Lung microvascular endothelial cell (primary cell): ENCODE measurements at places on chromosomes 6 and 20. TPM values are rescaled to one million over a fixed set of nuclear protein-coding genes. Genes with fewer than 3 reads are reported as not detected.

DNA sequence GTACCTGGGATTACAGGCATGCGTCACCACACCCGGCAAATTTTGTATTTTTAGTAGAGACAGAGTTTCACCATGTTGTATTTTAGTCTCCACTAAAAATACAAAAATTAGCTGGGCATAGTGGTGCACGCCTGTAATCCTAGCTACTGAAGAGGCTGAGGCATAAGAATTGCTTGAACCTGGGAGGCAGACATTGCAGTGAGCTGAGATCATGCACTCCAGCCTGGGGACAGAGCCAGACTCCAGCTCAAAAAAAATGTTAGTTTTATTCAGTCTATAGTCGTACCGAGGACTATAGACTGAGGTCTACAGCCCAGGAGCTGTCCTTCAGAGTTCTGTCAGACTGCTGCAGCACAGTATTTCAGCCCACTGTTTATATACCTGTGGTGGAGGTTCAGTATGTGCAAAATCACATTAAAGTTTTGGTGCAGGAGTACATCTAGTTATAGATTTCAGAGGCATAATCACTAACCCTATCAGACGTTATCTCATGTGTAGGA lies 3.6 kb upstream of the CASP8AP2 start:
- DNase-seq, result no peak

DNA sequence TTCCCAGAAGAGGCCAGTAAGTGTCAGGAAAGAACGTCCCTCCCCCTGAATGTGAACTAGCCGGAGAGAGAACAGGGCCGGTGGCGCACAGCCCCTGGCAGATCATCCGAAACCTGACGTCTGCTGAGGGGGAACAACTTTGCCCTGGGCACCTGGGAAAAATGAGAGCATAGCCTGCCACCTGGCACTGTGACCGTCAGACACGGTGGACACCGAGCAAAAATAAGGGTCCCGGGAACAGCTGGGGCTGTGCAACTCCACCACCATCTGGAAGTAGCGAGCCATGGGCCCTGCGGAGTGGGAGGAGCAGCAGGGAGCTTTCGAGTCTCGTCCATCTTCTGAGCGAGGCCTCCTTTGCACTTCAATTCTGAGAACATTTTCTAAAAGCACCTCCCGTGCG lies 110.8 kb downstream of the EDN3 start:
- no peak for DNase-seq

DNA sequence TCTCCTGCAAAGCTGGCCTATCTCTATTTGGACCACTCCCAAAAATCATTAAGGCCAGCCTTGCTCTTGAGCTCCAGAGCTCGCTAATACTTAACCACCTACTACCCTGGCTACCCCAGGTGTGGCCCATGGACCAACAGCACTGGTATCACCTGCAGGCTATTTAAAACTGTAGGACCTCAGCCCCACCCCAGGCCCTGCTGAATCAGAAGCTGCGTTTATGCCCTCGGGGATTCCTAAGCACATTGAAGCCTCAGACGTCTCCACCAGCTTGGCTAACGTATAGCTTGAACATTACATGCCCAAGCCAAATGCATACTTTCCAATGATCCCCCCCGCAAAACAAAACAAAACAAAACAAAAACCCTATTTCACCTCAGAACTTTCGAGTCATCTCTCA lies 19.7 kb upstream of the SPAG4 start:
- no peak for DNase-seq

DNA sequence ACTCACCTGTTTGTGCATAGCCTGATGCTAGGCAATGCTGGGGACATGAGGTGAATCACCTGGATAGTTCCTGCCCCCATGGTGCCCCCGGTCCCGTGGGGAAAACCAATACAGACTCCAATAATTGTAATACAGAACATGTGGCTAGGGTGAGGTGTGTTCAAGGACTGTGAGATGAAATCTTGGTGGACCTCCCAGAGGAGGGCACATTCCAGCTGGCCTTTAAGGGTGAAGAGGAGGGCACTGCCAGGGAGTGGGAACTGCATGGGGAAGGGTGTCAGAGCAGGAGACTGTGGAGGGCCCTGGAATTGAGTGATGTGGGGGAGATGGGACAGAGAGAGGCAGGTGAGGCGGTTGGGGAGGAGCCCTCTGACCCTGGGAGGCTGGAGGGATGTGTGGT lies 2.5 kb downstream of the COX4I2 start:
- DNase-seq, result no peak

DNA sequence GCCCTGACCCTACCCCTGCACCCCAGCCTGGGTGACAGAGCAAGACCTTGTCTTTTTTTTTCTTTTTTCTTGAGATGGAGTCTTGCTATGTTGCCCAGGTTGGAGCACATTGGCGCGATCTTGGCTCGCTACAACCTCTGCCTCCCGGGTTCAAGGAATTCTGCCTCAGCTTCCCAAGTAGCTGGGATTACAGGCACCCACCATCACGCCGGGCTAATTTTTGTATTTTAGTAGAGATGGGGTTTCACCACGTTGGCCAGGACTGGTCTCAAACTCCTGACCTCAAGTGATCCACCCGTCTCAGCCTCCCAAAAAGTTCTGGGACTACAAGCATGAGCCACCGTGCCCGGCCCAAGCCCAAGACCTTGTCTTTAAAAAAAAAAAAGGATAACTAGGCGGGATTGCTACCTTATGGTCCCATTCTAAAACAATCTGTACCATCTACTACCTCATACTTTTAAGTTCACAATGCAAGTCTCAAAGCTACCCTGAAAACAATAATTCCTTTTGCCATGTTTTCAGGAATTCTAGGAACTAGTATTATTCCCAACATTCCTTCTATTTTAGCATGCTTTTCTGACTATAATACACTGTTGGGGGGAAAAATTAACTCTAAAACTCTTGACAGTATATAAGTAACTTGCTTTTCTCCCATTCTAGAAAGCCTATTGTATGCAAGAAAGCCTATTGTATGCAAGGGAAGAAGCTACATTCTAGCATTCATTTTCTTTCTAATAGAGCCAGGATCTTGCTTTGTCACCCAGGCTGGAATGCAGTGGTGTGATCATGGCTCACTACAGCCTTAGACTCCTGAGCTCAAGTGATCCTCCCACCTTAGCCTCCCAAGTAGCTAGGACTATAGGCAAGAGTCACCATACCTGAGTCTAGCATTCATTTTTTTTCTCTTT lies 6.6 kb downstream of the TUBB start:
- DNase-seq, result no peak

OOEP gene
- under 0.01 TPM in 1 of 2 replicates, not detected in the other for total RNA-seq

UST gene
- under 0.01 TPM in 2 replicates for total RNA-seq

CFAP61 gene
- total RNA-seq, result not detected in 2 replicates

LRFN2 gene
- not detected in 2 replicates for total RNA-seq
